Cerebellar nuclear complex (tissue), 1 donor: ENCODE measurements at places on chromosomes 3 and 15.

- DNase-seq = no peak
Observed at GRCh38 chr3:141411251-141411771, 43.0 kb downstream of the ZBTB38 start.

- no peak for DNase-seq
Observed at GRCh38 chr15:69838994-69839393, 258.7 kb downstream of the TLE3 start.

DNA sequence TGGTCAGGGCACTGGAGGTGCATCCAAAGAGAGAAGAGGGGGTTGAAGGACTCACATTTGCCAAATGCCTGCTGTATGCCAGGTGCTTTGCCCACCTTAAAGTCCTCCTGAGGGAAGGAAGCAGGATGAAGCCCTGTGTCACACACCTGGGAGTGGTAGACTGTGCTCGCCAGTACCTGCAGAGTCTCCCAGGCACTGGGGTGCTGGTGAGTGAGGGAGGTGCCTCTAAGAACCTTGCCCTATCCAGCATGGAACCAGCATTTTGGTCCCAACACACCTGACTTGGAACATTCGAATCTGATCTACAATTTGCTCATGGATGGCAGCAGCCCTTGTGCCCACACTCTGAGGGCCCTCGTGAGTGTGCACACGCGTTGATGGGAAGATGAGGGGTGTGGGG is 76.7 kb downstream of the SEC22A start:
- DNase-seq = no peak

GRCh38 chr3:60841355-60841754 is 409.9 kb downstream of the FHIT start:
- DNase-seq = no peak

DNA sequence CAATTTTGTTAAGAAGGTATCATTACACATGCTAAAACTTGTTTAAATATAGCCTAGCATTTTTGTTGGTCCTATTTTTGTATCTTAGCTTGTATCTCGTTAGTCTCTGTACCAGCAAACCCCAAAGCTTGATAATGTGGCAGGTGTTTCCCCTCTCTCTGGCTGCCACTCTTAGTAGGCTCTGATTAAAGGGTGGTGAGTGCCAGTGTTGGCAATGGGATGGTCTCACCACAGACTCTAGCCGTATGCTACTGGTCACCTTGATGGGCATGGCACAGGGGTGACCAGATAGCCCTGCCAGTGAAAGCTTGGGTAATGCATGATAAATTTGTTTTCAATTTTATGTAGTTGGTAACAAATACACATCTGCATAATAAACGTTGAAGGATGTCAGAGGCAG is 188.3 kb downstream of the CFAP20DC start:
- no peak for DNase-seq

DNA sequence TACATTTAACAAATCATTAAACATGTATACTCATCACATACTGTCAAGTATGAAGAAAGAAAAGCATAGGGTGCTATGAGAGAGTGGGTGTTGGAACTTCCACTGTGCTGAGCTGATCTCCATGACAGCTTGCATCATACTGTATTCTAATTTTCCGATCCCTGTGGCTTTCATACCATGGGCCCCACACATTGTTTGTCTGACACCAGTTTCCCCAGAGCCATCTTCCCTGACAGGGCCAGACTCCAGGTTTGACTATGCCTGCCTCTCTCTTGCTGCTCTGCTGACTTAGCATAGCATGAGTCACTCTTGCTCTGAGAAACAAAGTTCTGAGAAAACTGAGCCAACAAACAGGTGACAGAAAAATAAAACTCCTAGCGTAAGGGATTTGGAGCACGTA is 37.0 kb upstream of the CASR start:
- DNase-seq = no peak

GRCh38 chr3:31530039-31530959 is 2.4 kb upstream of the STT3B start:
- no peak for DNase-seq

- no peak for DNase-seq
Observed at GRCh38 chr15:91947293-91947679, 93.8 kb downstream of the SLCO3A1 start.

DNA sequence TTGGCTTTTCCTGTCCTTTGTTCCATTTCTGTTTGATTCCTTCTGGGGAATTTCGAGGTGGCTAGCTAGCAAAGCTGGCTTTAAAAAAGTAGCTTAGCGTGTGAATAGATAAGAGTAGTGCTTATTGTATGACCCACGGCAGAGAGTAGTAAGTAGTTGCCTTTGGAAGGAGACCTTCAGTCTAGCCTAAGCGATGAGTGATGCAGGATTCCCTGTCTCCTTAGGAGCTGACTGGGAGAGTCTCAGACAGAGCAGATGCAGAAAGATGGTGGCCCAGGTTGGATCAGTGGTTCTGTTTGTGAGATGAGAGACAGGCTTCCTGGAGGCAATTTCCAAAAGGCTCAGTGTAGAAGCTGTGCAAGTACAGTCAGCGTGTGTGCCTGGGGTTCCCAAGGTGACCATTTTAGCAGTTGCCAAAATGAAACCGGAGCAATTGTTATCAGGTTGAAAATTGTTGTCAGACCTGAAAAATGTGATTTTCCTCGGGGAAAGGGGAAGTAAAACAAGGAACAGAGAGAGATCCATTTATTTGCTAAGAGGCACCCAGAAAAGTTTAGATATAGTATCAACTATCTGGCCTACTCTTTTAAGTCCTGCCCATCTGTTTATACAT is 681 bp upstream of the IL5RA start:
- DNase-seq = no peak

GRCh38 chr3:194779729-194780224 is 94.1 kb downstream of the FAM43A start:
- DNase-seq = no peak

DNA sequence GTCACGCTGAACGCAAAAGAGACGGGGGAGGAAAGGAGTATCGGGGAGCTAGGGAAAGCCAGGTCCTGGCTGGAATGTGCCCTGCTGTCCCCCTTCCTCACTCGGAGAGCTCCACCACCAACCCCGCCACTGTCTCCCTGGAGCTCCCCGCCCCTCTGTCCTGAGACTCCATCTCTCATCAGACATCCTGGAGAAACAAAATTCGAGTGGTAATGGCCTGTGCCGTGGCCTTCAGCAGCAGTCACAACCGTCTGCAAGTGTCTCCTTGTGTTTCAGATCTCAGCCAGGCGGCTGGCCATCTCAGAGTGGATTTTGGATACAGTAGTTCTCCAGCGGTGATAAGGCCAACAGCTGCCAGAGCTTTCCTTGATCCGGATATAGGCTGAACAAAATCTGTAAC is 76.9 kb downstream of the OCA2 start:
- DNase-seq = no peak

GRCh38 chr15:98526094-98526493 is 122.2 kb upstream of the IGF1R start:
- DNase-seq = no peak

DNA sequence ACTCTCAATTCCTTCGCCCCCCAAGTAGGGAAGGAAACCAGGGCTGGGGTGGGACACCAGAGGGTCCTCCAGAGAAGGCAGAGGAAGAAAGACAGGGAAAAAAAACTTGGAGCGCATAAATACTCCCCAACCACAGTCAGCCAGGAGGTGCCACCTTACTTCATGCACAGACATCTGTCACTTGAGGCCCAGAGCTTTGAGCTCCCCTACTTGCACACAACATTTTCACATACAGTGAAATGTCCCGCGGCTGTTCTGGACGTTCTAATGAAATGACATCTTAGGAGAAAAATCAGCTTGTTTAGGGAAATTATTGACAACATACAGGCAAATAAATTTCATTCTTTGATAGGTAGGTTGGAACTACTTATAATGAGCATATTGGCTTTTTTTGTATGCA is 113.0 kb downstream of the LIPC start:
- no peak for DNase-seq

DNA sequence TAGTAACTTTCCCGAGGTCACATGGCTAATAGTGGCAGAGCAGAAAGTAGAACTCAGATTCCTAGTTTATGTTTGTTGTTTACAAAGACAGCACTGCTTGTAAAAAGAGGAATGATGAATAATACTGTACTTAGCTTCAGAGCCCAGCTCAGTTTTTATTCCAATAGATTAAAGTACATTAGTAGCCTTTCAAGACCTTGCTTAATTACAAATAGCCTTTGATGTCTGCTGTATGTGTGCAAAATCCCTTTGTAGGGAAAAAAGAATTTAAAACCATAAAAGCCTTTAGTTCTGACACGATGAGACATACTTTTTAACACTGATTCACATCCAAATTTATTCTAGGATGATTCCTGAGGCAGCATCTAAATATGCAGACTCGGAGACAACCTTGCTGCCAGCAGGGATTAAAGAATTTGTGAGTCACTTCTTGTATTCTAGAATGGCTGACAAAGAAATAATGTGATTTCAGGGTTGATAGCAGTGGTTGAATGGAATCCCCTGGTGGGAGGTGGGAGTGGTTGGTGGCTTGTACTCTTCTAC is 324.2 kb upstream of the TGFBR2 start:
- DNase-seq = no peak

DNA sequence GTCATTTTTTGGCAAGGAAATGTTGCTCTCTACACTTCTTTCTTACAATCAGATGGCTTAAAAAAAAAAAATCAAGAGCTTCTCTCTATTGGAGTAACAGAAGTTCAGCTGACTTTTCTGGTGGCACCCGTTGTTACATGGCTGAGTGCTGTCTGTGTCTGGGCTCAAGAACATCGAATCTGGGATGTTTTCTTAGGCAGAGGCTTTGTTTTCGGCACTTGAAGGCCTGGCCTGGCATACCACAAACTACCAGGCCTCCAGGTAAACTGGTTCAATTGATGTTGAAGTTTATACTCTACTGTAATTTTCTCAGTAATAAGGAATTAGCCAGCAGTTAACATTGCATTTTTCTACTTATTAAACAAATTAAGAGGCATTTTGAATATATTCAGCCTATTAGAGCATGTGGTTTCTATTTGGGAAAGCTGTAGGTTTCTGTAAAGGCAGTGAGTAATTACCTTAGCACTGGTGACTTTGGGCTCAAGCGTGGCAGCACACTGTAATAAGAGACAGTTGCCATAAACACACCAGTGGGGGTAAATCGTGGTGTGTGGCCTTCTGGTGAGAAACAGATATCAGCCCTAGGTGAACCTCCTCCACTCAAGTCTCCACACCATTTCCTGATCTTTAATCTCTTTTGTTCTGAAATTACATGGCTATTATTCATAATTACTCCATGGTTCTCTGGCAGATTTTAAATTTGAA is 544.7 kb downstream of the MECOM start:
- DNase-seq = no peak

DNA sequence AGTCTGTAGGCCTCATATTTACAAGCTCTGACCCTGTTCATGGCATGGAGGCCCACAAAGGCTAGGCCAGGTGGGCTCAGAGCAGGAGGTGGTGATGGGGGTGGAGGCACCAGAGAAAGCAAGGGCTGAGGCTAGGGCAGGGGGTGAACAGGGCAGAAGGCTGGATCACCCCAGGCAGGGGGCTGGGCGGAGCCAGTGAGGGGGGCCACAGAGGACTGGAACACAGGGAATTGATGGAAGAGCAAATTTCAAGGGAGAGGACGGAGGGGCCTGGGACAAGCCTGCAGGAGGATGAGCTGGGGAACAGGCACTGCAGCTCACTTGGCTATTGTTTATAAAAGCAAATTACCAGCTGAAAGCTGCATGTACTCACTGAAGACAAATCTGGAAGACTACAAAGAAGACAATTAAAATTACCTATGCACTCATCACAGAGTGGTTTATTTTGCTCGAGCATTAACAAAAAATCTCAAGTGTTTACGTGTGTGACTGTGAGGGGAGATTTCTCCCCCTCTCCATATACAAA is 11.0 kb downstream of the TNFAIP8L3 start:
- DNase-seq = no peak

- no peak for DNase-seq
Observed at GRCh38 chr15:77305953-77306352, 114.0 kb downstream of the PEAK1 start.

DNA sequence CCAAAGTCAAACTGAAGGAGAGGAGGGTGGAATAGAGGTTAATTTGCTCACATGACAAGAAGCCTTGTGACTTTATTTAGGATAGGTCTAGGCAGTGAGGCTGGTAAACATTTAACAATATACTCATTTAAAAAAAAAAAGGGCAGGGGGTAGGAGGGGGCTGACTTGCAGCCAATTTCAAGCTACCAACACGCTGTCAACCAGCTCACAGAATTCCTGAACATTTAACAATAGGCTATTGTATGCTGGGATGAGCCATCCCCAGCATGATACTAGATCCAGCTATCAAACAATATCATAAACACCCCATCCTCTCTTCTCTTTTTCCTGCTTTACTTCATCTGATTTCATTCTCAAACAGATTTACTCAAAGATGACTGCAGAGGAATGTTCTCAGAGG is 1096.3 kb upstream of the CFAP20DC start:
- no peak for DNase-seq

GRCh38 chr3:100637197-100637631 is 27.8 kb downstream of the ADGRG7 start:
- DNase-seq = no peak

DNA sequence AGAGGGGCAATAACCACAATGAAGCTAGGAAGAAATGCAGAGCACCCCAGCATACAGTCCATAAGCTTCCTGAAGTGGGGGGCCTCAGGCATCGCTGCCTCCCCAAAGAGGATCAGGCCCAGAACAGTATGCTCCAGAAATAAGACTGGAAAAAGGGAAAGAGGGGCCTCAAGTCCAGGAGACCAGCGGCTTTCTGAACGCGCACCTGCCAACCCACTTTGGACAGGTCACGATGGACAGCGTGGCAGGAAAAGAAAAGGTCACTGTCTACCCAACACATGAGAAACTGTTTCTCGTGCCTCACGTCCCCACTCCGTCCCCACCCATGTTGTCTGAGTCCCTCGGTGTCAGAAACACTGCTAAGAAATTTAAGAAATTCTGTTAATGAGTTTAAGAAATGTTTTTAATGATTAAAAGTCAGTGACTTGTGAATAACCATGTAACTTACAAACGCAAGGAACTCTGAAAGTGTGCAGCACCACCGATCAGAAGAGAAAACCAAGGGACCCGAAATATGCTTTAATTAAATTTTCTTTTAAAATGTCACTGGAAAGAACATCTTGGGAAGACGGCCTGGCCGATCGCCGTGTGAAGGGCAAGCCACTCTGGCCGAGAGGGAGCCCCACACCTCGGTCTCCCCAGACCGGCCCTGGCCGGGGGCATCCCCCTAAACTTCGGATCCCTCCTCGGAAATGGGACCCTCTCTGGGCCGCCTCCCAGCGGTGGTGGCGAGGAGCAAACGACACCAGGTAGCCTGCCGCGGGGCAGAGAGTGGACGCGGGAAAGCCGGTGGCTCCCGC is 1.7 kb upstream of the PPARG start:
- DNase-seq = no peak

- no peak for DNase-seq
Observed at GRCh38 chr3:2198776-2199279, 100.2 kb downstream of the CNTN4 start.
